Right atrium auricular region (tissue), 2 donors: ENCODE measurements at places on chromosomes 11 and 22. TPM values are rescaled to one million over a fixed set of nuclear protein-coding genes. Genes with fewer than 3 reads are reported as not detected.

DNA sequence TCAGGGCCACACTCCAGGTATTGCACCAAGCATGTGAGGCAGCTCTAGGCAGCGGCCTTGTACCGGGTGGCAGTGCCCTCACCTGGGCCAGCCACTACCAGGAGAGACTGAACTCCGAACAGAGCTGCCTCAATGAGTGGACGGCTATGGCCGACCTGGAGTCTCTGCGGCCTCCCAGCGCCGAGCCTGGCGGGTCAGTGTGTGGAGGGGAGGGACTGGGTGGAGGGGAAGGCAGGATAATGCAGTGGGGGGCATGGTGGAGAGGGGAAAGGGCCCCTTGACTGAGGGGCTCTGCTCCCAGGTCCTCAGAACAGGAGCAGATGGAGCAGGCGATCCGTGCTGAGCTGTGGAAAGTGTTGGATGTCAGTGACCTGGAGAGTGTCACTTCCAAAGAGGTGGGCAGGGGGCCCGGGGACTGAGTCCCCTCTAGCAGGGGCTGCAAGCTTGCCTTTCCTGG, 4.2 kb downstream of the SSH3 start:
- no peak for DNase-seq

Gene SESN3
- total RNA-seq = 13.3 TPM

Gene SYT9
- total RNA-seq = 0.74 TPM

GRCh38 chr11:92533657-92534335, 309.2 kb downstream of the FAT3 start:
- DNase-seq = no peak
